ENCODE measurements at places on chromosomes 11 and 22.
A peak's percentile ranks its signal among the peaks of the same experiment; 100 is the strongest.

- DNase-seq: peak; percentile 58
These were observed 5.4 kb downstream of the LMO1 start for GRCh38 chr11:8258289-8258688.

DNA sequence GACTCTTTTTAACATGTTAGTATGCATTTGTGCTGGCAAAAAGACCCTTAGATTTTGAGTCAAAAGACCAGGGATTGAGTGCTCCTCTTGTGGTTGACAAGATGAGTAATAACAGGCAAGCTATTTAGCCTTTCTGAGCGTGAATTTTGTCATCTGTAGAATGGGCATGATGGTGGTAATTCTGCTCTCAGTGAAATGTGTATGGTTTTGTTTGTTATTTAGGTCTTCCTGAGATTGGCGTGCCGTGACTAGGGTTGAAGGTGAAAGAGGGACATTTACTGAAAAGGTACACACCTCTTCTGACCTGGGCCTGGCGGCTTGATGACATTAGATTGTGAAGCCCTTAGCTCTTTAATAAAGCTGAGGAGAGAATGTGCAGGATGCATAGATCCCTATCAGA is 8.4 kb upstream of the CEP295 start:
- DNase-seq: no peak

DNA sequence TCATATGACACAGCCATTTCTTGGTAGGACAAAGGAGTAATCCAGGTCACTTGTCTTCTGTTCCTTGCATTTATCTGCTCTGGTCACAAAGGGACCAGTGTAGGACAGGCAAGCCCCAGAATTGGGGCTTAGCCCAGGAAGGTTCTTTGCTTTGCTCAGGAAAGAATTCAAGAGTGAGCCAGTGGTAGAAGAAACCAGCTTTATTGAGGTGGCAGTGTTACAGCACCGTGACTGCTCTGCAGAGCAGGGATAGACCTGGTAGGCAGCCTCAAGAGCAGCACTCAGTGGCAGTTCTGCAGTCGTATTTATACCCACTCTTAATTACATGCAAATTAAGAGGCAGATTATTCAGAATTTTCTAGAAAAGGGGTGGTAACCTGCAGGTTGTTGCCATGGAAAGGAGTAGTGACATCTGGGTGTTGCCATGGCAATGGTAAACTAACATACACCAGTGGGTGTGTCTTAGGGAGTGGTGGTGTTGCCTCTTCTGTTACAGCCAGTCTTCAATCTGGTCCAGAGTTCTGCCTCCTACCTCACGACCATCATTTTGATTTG is 84.9 kb upstream of the RAB1B start:
- DNase-seq: no peak

- peak; percentile 83 for DNase-seq
These were observed 554 bp upstream of the NRIP3 start for GRCh38 chr11:9004183-9004926.

- DNase-seq: peak; percentile 83
These were observed 1.1 kb upstream of the SUN2 start for GRCh38 chr22:38756711-38757463.

DNA sequence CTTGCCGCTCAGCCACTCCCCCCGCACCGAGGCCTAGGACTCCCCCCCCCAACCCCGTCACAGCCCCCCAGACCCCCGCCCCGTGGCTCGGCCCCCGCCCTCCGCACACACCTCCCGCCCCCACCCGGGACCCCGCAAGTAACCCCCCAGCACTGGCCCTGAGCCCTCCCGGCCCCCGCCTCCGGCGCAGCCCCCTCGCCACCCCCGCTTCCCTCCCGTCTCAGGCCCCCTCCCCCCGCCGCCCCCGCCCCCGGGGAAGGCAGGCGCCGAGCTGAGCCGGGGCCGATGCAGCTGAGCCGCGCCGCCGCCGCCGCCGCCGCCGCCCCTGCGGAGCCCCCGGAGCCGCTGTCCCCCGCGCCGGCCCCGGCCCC is 1.5 kb downstream of the SHANK3 start:
- no peak for DNase-seq

- DNase-seq: no peak
These were observed 41.3 kb upstream of the HMGXB4 start for GRCh38 chr22:35215993-35216392.

- no peak for DNase-seq
These were observed 100.0 kb downstream of the GRIK4 start for GRCh38 chr11:120611581-120611980.

DNA sequence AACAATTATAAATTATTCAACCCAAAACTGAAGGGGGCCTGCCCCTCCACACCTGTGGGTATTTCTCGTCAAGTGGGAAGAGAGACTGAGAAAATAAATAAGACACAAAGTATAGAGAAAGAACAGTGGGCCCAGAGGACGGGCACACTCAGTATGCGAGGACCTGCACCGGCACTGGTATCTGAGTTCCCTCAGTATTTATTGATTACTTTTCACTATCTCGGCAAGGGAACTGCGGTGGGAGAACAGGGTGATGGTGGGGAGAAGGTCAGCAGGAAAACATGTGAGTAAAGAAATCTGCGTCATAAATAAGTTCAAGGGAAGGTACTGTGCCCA is 3.2 kb downstream of the C11orf54 start:
- DNase-seq: no peak

- peak; percentile 64 for DNase-seq
These were observed 2.5 kb downstream of the CELF1 start for GRCh38 chr11:47550288-47551047.

DNA sequence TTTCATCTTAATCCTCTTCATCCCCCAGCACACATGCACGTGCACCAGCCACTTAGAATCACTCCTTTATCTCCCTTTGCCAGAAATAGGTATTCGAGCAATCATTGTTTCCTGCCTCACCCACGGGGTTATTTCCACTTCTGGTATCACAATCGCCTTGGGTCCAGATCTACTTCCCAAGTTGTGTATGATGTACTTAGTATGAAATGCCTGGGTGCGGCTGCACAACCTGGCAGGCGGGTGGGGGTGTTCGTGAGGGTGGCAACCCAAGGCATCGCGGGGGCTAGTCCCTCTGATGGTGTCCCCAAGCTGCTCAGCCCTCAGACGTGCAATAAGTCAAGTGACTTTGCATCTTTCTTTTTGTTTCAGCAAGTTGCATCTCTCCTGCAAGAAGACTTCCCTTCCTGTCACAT is 475.6 kb downstream of the MIAT start:
- DNase-seq: no peak

- DNase-seq: no peak
These were observed 4.4 kb upstream of the PRSS23 start for GRCh38 chr11:86795949-86796348.

Measured in spleen (tissue), 13 donors.